ENCODE measurements at places on chromosomes 3 and 15.
A peak's percentile ranks its signal among the peaks of the same experiment; 100 is the strongest.

DNA sequence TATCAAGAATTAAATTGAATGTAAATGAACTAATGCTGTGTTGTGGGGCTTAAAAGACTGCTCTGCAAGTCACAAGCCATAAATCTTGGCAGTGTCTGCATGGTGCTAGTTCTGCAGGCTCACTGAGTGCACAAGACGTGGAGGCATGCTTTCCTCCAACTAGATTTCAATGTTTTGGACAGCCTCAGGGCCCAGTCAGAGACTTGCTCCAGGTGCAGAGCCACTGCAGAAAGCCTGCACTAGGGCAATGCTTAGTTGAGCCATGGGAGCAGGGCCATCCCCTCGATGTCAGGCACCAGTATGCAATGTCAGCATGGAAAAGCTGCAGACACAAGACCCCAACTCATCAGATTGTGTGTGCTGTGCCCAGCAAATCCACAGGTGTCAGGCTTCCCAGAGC, 234.5 kb upstream of the CDIN1 start:
- no peak for DNase-seq

DNA sequence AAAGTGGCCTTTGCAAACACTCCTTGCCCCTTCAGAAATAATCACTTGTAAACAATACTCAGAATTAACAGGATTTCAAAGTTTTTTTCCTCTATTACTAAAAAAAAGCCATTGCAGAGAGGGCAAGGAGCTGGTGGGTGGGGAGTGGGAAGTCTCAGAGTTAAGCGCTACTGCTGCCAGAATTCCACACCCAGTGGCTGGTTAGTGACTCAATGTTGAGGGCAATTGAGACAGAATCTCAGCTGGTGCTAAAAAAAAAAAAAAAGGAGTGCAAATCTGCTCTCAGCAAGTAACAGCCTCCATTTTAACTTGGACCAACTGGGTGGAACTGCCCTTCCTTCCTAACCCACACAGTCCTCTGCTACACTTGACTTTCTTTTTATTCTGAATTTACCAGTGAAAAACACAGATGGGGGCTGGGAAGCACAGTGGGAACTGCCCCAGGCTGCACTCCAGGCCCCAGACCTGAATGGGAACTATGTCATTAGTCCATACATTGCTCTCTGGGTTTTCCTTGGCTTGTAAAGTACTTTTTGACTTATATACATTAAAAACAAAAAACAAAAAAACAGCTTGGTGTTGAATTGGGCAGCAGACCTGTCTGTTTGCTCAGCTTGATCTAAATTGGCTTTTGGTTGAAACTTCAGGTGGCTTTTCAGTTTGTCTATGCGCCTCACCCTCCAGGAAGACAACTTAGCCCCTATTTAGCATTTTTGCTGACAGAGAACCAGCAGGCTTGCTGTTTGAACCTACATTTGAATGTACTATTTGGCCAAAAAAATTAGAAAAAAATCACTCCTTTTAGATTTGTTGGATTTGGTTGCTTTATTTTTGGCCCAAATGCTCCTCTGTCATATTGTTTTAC, 357.8 kb upstream of the TBL1XR1 start:
- DNase-seq: no peak

GRCh38 chr3:183907911-183908331, 23.2 kb upstream of the PARL start:
- DNase-seq: no peak

DNA sequence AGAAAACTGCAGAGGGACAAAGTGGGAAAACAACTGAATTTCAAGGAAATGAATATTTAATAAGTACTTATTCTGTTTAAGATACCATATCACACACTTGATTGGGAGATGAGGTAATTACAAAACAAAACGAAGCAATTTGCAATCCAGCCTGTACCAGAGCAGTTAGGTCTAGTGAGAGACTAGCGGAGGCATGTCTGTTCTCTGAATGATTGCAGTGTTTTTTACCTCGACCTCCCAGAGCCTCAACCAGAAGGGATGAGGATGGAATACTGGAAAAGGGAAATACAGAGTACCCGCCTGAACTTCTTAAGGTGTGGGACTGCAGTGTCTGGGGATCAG, 59.5 kb downstream of the PIK3CB start:
- DNase-seq: no peak

GRCh38 chr15:67373971-67374370, 119.4 kb downstream of the IQCH start:
- DNase-seq: no peak

GRCh38 chr3:139970526-139970925, 35.5 kb downstream of the CLSTN2 start:
- DNase-seq: no peak

DNA sequence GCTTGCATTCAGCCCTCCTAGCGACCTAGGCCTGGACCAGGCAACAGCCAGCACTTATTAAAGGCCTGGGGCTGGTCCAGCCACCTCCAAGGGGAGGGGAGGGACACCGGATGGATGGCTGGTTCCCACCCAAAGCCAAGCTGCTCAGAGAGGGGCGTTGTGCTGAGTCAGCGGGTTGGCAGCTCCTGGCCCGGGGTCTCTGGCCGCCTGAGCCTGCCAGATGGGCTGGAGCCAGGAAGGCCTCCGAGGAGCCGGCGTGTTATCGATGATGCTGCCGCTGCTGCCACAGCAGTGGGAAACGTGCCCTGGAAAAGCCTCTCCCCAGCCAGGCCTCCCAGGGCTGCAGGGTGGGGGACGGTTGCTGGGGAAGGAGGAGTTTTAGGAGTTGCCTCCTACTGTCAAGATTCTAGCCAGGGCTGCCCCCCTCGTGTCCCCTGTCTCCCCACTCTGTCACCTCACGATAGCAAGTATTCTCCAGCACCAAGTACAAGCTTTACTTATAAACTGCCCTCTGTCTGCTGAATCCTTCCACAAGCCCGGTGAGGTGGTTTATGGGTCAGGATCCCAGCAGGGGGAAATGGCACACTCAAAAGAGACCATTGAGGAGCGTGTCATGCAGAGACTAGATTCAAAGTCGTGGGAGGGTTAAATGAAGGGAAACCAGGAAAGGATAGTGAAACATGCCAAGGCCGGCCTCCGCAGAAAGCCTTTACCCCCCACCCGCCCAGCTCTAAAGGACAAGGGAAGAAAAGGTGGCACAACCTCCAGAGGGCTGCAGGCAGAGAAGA, 43.2 kb upstream of the TSEN2 start:
- no peak for DNase-seq

DNA sequence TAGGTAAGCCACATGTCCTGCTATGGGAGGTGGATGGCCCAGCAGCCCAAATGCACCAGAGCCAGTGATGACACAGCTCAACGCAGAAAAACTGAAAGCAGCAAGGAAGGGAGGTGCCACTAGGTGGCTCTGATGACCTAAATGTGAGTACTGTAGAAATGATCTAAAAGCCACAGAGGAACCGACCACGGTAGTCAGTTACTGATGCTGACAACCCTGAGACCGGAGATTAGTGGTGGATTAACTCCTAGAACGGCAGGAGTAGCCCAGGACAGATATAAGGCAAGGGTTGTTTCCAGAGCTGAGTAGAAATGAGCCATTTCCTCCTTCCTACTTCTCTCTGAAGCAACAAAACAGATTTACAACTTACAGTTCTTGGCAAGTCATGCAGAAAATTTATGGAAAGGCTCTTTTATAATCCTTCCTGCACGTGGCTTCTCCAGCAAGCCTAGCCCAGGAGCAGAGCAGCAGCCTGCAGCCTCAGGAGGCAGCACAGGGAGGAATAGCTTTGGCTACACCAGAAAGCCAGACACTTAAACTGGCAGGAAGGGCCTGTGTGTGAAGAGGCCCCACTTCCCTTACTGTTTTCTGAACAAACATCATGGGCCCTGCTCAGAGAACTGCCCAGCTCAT, 13.1 kb downstream of the FBXL22 start:
- peak; percentile 76 for DNase-seq

DNA sequence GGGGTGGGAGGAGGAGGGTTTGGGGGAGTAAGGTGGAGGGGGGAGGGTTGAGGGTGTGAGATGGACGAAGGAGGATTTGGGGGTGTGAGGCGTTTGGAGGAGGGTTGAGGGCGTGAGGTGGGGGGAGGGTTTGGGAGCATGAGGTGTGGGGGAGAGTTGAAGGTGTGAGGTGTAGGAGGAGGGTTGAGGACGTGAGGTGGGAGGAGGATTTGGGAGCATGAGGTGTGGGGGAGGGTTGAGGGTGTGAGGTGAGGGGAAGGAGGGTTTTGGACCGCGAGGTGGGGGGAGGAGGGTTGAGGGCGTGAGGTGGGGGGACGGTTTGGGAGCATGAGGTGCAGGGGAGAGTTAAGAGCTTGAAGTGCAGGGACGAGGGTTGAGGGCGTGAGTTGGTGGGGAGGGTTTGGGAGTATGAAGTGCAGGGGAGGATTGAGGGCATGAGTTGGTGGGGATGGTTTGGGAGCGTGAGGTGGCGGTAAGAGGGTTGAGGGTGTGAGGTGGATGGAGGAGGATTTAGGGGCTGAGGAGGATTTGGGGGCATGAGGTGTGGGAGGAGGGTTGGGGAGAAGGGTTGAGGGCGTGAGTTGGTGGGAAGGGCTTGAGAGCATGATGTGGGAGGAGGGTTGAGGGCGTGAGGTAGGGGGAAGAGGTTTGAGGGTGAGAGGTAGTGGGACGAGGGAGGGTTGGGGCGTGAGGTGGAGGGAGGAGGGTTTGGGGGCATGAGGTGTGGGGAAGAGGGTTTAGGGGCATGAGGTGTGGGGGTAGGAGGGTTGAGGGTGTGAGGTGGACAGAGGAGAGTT, 1.2 kb downstream of the MLF1 start:
- no peak for DNase-seq

DNA sequence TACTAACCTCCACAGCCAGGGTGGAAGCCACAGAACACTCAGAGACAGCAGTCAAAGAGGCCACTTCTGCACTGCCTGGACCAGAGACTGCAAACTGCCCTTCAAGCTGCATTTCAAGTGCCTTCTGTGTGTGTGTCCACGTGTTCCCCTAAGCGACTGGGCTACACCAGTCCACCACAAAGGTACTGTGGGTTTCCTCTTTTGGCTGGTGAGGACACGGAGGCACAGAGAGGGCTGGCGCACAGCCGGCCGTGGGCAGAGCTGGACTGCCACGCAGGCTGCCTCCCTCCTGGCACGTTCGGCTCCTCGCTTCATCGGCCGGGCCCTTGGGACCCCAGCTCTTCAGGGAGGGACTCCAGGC, 60.9 kb downstream of the MGLL start:
- DNase-seq: no peak

- DNase-seq: no peak
Measured at GRCh38 chr3:63779227-63779626, 39.9 kb upstream of the C3orf49 start.

GRCh38 chr3:99929745-99930139, 112.1 kb downstream of the CMSS1 start:
- DNase-seq: no peak

DNA sequence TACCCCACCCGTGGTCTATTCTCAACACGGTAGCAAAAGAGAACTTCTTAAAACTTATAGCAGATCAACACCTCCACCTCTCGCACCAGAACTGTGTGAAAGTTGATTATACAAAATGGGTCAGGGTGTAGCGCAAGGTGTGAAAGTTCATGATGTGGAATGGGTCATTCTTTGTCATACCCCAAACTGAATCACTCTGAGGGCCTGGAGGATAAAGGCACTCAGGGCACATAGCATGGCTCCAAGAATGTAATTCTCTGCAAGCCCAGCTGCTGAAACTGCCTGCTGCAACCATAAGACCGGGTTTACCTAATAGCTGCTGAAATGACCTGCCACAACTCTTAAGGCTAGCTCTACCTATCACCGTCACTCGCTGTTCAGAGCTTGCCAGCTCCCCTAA, 70.0 kb downstream of the FOXP1 start:
- DNase-seq: no peak

DNA sequence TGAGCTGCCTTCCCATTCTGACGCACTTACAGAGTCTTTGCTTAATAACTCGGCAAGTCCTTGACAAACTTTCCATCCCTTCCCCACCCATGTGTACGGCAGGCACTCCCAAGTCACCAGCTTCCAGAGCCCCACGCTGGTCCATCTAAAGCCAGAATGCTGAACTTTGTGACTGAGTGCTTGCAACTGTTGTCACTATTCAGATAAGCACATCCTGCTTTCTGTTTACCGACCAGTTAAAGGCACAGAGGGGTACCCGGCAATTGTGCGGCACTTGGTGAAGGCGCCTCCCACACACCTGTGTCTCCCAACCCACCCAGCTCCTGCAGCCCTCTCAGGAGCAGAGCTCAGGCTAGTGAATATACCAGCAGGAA, 430.6 kb downstream of the FOXP1 start:
- no peak for DNase-seq

DNA sequence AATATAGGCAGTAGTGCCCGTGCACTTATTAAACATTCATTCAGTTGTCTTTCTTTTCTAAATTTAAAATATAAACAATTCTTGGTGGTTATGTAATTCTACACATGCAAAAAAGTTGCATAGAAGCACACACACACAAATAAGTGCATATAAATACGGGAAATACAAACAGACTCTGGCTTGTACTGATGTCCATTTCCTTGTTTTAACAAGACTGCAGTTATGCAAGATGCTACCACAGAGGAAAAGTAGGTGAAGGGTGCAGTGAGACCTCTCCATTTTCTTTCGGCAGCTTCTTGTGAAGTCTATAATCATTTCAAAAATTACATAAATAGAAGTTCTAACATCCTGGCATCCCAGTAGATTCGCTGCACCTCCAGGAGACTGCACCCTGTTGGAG, 130.6 kb upstream of the BCL6 start:
- no peak for DNase-seq

- DNase-seq: no peak
Measured at GRCh38 chr3:42176242-42177034, 85.3 kb downstream of the TRAK1 start.

GRCh38 chr3:191123231-191123630, 75.8 kb upstream of the OSTN start:
- DNase-seq: no peak

DNA sequence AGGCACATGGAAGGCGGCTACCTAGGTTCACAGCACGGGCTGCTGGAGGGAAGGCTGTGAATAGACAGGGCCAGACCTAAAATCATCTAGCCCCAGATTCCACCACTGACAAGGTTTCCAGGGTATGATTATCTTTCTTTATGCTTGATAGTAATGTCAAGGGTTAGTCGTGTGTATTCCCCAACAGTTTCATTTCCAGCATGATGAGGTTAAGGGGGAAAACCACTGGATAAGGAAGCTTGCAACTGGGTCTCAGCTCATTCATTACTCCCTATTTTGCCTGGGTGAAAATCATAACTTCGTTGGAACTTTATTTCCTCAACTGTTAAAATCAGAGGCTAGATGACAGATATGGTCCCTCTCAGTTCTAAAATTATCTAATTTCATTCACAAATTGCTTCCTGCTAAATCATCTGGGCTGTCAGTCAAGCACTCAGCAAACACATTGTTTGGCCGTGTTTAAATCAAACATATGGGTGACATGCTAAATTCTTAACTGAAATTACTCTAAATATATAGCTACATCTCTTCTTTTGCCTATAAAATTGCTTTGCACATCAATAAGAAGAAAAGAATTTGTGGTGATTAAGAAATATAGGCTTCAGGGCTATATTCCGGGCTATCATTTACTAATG, 111.7 kb downstream of the CYP19A1 start:
- no peak for DNase-seq

- DNase-seq: no peak
Measured at GRCh38 chr3:22951910-22952309, 251.2 kb upstream of the UBE2E2 start.

GRCh38 chr15:45402955-45403877, 24.9 kb upstream of the GATM start:
- peak; percentile 33 for DNase-seq

Data from kidney capillary endothelial cell (primary cell).